HFFc6 (cell line): ENCODE measurements at places on chromosomes 2 and 18. TPM values are rescaled to one million over a fixed set of nuclear protein-coding genes. Genes with fewer than 3 reads are reported as not detected.

The VAMP5 gene
- 60.1 to 99.1 TPM (median 69.6 TPM) in 3 replicates for total RNA-seq

The DPP4 gene
- total RNA-seq = 32.7 to 41.0 TPM (median 37.7 TPM) in 3 replicates

GRCh38 chr2:108325756-108326155 is 37.1 kb downstream of the SULT1C2 start:
- peaks cover 2% of the 10 kb centered on the region for H3K27me3 ChIP-seq
- peak overlapping the region; percentile 78; the same call in 1 of the 2 replicates for H3K27ac ChIP-seq
- peak; percentile 23 for DNase-seq
- H3K4me3 ChIP-seq = no peak overlapping the region
- H3K4me1 ChIP-seq = peaks cover 42% of the 10 kb centered on the region

DNA sequence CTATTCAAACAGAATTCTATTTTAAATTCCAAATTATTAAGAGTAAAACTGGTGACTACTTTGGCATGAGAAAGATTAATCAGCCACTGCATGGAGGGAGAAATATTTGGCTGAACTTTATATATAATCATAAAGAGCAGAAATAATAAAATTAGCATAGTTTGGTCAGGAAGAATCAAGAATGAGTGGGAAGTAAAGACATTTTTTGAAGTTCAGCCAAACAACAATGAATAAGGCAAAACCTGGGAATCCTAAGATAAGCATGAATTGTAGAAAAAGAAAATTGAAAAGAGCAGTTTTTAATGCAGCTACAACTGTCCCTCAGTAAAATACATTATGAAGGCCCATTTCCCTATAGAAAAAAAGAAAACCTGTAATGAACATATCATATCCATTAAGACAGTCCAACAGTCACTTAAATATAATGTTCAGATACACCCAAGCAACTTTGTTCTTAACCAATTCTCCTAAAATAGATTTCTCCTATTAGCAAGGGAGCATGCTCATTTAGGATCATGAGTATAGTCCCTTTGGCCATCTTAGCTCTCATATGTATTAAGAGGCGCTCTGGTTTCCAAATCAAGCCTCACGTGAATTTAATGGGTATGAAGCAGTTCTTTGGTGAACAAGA is 6.5 kb downstream of the TMEM17 start:
- no peak overlapping the region for H3K4me3 ChIP-seq
- no peak overlapping the region; the same call in 1 of the 2 replicates for H3K27ac ChIP-seq
- no peaks in the 10 kb centered on the region for H3K36me3 ChIP-seq
- peaks cover 37% of the 10 kb centered on the region for H3K4me1 ChIP-seq

The ABCG5 gene
- total RNA-seq = not detected in 3 replicates

DNA sequence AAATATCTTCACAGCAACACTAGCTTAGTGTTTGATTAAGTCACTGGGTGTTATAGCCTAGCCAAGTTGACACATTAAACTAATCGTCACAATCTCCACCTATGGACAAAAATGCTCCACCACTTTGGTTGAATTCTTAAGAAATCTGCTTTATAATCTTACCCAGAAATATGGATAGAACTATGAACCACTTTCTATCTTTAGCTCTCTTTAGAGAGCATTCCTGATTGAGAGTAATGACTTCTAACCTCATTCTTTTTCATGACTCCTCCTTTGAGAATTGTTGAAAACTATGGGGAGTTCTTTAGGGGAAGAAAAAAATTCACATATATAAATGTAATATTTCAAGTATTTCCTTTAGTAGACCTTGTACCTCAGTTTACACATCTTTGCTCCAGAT is 1282.2 kb upstream of the ZEB2 start:
- no peak overlapping the region for H3K27ac ChIP-seq
- no peaks in the 10 kb centered on the region for H3K36me3 ChIP-seq
- peaks cover 5% of the 10 kb centered on the region for H3K27me3 ChIP-seq
- no peak overlapping the region for H3K4me3 ChIP-seq
- no peak for DNase-seq

DNA sequence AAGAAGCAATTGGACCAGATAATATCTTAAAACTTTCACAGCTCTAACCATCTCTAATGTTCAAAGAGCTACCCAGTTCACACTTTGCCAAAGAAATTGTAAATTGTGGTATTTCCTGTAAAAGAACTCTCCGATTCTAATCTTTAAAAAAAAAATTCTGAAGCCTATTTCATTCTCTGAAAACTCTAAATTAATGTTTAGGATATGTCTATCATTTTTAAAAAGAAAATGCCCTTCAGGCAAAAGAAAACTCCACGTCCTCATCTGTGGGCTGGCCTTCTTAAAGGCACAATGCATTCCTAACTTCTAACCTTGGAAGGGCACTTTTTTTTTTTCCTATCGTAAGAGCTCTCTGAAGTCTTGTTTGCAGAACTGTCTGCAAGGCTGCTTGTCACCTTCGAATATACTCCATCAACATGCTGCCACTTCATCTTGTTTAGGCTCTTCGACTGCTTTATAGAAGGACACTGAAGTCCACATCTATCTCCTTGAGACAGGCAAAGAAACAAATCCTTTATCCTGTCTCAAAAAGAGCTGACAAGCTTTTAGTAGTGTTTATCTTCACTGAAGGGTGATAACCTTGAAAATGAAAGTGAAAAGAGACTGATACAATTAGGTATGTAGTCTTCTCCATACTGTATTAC is 124.3 kb upstream of the SLC39A10 start:
- peak; percentile 10 for DNase-seq
- H3K27ac ChIP-seq = peak overlapping the region; percentile 97
- no peaks in the 10 kb centered on the region for H3K36me3 ChIP-seq
- H3K27me3 ChIP-seq = no peaks in the 10 kb centered on the region
